GM12892 (cell line): ENCODE measurements at places on chromosomes 5 and 9.

DNA sequence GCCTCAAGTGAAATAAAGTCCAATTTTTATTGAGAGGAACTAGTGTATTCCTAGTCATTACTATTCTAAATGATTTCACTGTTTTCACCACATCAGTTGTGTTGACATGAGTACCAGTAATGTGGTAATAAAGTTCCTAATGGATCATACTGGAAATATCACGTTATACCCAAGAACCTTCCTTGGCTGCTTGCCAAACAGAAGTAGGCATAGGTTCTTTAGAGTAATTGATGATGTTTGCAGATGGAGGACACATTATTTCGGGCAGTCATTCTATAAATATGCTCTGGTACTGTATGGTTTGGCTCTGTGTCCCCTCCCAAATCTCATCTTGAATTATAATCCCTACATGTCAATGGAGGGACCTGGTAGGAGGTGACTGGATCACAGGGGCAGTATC is 15.1 kb downstream of the SNCAIP start:
- DNase-seq: no peak

- DNase-seq: no peak
Measured at GRCh38 chr5:142013734-142014521, 1.1 kb upstream of the GNPDA1 start.

DNA sequence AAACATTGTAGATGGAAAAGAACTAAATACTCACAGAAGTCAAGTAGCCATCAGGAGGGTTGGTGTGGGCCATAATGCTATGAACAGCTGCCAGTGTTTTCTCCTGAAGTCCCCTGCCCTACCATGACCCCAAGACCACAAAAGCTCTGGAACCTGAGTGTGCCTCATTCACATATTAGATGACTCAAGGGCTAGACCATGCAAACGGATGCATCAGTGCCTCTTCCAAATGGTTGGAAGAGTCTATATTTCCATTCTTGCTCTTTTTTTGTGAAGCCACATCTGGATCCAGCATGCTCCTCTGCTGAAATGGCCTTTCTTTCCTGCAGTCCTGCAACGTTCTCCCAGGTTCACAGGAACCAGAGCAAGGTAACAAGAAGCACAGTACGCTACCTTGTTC is 136.6 kb upstream of the EPB41L4A start:
- no peak for DNase-seq

DNA sequence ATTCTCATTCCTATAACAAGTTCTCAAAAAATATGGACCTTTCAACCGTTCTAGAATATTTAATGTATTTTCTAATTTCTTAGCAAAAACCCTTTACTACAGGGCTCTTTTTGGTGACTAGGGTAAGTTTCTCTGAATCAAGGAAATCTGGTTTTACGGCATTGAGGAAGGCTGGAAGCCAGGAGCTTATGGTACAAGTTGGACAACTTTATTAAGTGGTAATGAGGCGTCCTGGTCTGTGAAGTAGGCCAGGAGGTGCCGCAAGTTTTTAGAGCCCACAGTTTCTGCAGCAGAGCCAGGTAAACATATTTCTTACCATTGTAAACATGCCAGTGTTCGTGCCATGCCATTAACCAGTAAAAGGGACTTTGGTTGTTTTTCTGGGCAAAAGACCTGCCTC is 14.6 kb upstream of the C1QTNF3 start:
- no peak for DNase-seq

- no peak for DNase-seq
Measured at GRCh38 chr9:19137282-19137681, 10.0 kb upstream of the PLIN2 start.

DNA sequence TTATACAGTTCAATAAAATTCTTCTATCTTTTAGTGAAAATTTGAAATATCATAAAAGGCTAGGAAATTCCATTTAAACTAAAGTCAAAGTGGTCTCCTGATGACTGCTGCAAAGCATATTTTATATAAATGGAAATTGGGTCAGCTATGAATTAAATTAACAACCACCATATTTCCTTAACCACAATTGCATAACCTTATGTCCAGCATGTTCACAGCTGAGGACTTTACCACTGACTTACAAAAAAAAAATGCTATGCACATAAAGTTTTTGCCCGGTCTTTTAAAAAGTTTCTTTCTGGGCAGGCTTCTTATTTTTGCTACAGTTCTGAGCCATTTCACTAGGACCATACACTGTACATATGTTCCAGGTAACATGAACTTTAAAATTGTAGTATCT is 208.6 kb upstream of the RGMB start:
- no peak for DNase-seq

DNA sequence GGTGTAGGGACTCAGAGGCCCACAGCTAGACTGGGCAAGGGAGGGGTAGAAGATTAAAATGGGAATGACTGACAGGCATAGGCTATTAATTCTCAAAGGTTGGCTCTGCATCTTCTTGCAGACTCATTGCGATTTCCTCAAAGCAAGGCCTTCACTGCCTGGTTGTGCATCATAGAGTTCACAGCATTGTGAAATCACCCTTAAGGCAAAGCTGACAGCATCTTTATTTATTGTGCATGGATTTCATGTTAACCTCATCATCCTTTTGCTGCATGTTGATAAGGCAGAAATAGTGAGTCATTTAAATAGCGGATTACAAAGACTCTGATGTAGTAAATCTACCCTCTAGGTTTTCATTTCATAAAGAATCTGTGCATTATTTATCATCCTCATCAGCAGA is 13.6 kb upstream of the PALM2AKAP2 start:
- DNase-seq: no peak

GRCh38 chr5:67214707-67215447 is 18.3 kb upstream of the CD180 start:
- DNase-seq: no peak

- no peak for DNase-seq
Measured at GRCh38 chr5:51380603-51381207, 2.5 kb upstream of the ISL1 start.

DNA sequence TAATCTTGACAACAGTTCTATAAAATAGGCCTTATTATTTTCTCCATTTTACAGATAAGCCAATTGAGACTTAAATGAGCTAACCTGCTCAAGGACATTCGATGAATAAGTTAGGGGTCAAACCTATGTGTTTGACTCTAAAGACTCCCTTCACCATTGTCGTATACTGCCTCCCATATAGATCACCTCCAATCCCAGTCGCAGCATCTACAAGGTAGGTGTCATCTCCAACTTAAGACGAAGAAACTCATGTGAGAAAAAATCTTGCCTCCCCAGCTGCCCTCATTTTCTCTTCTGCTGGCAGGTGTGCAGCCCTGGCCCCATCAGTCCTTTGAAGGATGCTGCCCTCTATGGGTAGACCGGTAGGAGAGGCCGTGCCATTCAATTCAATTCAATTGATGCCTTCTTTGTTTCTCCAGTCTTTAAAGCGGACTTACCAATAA is 75.2 kb upstream of the SMARCA2 start:
- peak; percentile 48 for DNase-seq

DNA sequence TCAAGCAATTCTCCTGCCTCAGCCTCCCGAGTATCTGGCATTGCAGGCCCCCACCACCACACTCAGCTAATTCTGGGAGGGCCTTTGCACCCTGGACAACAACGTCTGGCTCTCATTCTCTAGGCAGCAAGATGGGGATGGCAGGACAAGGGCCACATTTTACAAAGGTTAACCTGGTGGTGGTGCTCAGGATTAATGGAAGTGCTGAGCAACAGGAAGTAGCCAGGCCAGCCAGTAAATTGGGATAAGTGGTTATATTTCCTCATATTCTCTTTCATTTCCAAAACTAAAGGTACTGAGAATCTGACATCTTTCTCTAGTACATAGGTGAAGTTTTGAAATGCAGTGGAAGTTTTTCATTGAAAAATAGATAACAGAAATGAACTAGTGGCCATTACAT is 24.7 kb upstream of the ASPN start:
- DNase-seq: no peak

GRCh38 chr9:131433302-131433854 is 39.5 kb downstream of the PRRC2B start:
- DNase-seq: no peak

- DNase-seq: no peak
Measured at GRCh38 chr9:134676886-134677285, 35.3 kb downstream of the COL5A1 start.

GRCh38 chr5:89337-90286 is 2.4 kb upstream of the PLEKHG4B start:
- no peak for DNase-seq
